Putamen (tissue), 1 donor: ENCODE measurements at places on chromosomes 1 and 21.
A peak's percentile ranks its signal among the peaks of the same experiment; 100 is the strongest.

DNA sequence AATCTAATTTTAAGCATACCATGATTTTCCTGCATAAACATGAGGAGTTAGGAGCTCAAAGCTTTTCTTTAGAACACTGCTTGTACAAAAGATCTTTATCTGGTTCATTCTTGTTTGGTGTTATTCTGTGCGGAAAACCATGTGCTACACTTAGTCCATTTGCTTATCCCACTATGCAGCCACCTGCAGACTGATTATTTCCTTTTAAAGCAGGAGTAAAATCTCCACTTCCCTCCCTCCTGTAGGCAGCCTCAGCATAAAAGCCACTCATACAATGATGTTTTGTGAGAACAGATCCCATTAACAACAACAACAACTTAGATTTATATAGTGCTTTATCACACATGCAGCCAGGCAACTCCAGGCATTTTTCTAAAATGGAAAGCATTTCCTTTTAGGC lies 355.3 kb upstream of the NEGR1 start:
- DNase-seq: no peak

DNA sequence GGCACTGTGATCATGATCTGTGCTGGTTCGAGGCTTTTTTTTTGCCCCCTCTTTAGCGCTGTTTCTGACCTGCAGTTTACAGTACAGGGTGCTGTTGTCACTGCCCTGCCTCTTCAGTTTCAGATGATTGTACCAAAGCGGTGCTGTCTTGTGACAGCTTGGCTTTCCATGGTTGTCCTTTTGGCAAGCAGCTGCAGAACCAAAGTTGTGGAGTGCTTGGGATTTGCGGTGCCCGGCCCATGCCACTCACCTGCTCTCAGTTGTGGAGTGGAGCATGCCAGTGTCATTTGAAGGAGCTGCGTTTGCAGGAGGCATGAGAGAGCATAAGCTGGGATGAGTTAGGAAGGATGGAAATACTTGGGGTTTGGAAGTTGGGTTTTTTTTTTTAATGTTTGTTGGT lies 48.4 kb downstream of the DOP1B start:
- DNase-seq: no peak

DNA sequence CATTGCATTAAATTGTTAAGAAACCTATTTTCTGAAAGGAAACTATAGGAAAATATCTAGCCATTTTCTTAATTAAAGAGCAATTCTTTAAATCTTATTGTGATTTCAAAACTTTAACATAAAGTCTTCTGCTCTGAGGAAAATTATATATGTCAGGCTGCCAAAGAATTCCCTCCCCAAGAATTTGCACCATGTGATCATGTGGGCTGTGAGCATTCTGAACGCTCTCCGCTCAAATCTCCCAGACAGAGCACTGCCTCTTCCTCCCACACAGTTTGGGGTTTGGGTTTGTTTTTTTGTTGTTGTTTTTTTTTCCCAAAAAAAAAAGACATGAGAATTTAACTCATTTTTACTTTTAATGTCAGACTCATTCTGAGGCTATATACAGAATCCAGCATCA lies 155.9 kb upstream of the PALMD start:
- DNase-seq: no peak

DNA sequence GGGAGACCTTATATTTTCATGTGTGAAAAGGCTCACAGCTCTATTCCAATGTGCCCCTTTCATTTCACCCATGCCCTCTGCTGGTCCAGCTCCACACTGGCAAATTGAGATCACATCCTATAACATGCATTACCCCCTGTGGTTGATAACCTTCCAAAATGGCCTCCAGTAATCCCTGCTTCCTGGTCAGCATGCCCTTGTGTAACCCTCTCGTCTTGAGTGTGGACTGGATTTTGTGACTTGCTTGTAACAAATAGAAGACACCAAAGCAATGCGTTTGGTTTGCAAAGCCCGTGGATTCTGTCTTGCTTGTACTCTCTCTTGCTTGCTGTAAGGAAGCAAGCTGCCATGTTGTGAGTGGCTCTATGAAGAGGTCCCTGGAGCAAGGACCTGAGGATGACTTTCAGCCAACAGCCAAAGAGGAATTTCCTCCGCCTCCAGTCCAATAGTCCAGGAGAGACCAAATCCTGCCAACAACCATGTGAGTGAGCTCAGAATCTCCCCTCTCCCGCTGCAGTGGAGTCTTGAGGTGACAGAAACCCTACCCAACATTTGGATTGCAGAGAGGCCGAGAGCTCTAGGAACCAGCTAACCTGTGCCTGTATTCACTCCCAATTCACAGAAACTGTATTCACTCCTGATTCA lies 17.4 kb downstream of the KCNA10 start:
- no peak for DNase-seq

GRCh38 chr1:46492269-46492853 lies 2.7 kb downstream of the DMBX1 start:
- DNase-seq: no peak

GRCh38 chr1:30780409-30780808 lies 22.8 kb upstream of the LAPTM5 start:
- DNase-seq: no peak

DNA sequence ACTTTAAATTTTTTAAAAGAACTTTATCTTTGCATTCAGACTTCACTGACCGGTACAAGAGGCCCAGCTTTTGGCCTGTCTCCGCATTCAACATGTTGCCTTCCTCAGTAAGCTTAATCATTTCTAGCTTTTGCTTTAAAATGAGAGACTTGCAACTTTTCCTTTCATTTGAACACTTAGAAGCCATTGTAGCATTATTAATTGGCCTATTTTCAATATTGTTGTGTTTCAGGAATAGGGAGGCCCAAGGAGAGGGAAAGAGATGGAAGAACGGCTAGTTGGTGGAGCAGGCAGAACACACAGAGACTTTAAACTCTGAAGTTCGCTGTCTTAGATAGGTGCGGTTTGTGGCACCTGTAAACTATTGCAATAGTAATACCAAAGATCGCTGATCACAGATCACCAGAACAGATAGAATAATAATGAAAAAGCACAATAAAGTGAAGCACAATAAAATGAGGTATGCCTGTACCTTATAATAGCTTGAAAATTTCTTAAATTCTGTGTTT lies 31.4 kb downstream of the RABGAP1L start:
- no peak for DNase-seq

GRCh38 chr1:153626904-153627714 lies at the start of gene S100A13:
TSS of gene S100A13 (minus strand) at chr1:153627505. CDS start at chr1:153626472, 1,033 bp downstream.
- no peak for DNase-seq

DNA sequence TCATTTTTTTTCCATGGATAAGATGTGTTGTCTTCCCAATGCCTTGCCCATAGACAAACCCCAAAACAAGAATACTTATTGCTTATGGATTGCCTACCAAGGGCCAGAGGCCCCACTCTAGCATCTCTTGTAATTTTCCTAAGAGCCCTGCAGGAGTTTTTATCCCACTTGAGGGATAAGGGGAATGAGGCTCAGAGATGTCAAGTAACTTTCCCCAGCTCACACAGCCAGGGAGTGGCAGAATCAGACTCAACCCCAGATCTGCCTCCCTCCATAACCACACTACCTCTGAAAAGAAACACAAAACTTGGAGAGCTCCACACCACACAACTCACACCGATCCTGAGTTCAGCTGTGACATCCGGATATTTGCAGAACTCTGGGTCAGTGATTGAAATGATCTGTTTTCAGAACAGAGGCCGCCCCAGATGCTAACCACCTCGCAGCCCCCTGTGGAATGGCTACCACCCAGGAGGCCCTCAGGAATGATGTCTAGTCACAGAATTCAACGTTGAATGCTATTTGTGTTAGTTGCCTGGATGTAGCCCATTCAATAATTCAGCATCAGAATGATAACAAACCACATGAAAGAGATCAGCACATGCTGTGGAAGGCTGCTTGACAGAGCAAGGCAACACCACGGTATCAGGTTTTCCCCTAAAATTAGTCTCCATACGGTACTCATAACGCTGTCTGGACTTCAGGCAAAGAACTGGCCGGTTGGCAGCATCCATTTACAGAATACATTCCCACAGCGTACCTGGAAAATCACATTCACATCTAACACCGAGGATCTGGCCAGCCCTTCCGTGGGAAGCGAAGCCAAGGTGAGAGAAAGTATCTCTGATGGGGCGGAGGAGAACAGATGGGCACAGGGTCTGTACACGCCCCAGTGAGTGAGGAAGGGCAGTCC lies 231.9 kb downstream of the TOMM20 start:
- no peak for DNase-seq

DNA sequence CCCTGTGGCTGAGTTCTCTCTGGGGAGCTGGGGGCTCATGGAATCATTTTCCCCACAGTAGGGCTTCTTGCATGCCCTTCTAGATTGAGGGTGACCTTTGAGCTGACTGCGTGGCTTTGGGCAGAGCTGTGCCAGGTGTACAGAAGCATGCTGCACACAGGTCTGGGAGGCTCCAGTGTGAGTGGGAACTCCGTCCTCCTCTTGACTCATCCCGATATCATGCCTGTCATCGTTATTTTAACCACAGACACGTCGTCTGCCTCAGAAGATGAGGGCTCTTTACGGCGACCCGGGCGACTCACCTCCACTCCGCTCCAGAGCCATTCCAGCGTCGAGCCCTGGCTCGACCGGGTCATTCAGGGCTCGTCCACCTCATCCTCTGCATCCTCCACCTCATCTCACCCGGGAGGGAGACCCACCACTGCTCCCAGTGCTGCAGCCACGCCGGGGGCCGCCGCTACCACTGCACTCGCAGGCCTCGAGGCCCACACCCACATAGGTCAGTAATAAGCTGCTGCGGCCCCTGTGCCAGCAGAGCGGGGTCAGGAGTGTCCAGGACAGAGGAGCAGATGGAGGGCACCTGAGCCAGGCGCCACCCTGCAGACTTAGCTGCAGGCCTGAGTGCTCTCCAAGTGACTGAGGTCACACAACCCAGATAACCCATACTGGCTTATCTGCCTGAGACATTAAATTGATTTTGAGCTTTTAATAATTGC lies 39.8 kb downstream of the DIP2A start:
- DNase-seq: no peak

- DNase-seq: no peak
Measured at GRCh38 chr21:43767984-43768867, 7.9 kb downstream of the CSTB start.

DNA sequence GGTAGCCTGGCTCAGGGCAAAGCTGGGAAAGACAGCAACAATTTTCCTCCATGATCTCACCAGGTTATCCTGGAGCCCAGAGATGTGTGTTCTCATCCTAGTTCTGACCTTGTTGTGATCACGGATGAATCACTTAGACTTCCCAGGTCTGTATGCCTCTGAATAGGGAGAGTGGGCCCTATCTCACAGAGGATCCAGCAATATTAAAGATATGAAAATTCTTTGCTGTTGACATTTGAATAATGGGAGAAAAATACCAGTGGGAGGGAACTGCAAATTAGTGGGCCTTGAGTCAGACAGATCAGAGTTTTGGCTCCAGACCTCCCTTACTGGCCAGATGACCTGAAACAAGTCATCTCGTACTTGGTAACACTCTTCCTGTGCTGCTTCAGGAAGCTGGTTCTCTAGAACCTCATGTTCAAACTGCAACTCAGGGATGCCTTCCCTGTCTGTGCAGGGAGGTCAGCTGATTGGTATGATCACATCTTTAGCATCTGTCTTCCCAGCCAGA lies 32.8 kb upstream of the RNF19B start:
- no peak for DNase-seq

DNA sequence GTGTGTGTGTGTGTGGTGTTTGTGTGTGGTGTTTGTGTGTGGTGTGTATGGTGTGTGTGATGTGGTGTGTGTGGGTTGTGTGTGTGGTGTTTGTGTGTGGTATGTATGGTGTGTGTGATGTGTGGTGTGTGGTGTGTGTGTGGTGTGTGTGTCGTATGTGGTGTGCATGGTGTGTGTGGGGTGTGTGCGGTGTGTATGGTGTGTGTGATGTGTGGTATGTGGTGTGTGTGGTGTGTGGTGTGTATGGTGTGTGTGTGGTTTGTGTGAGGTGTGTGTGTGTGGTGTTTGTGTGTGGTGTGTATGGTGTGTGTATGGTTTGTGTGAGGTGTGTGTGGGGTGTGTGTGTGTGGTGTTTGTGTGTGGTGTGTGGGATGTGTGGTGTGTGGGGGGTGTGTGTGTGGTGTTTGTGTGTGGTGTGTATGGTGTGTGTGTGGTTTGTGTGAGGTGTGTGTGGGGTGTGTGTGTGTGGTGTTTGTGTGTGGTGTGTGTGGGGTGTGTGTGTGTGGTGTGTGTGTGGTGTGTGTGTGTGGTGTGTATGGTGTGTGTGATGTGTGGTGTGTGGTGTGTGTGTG lies 106.2 kb upstream of the ADAR start:
- DNase-seq: no peak

GRCh38 chr21:18178509-18178908 lies 66.1 kb upstream of the CHODL start:
- DNase-seq: no peak

GRCh38 chr1:97047421-97047793 lies 325.8 kb downstream of the PTBP2 start:
- DNase-seq: no peak

- DNase-seq: peak; percentile 81
Measured at GRCh38 chr1:25022361-25023189, 92.5 kb upstream of the RUNX3 start.

- no peak for DNase-seq
Measured at GRCh38 chr1:96362623-96363022, 359.0 kb upstream of the PTBP2 start.

GRCh38 chr1:225849925-225850324 lies 32.3 kb downstream of the TMEM63A start:
- DNase-seq: no peak

GRCh38 chr1:10687251-10687651 lies 109.2 kb downstream of the CASZ1 start:
- no peak for DNase-seq

DNA sequence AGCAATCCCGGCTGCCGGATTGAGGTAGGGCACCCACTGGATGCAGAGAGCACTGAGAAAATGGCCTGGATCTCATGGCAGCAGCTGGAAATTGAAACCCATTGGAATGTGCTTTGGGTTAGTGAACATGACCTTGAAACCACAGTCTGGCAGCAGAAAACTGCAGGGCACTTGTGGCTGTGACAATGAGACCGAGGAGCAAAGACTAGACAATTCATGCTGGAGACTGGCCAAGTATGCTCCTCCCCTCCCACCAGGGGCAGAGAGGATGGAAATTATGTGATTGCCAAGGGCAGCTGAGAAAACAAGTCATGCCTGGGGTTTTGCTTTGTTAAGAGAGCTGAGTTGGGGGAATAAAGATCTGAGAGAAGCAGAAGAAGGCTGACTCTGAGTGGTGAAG lies 60.7 kb downstream of the ZNF697 start:
- DNase-seq: no peak

GRCh38 chr1:71843012-71843411 lies 439.3 kb downstream of the NEGR1 start:
- DNase-seq: no peak

DNA sequence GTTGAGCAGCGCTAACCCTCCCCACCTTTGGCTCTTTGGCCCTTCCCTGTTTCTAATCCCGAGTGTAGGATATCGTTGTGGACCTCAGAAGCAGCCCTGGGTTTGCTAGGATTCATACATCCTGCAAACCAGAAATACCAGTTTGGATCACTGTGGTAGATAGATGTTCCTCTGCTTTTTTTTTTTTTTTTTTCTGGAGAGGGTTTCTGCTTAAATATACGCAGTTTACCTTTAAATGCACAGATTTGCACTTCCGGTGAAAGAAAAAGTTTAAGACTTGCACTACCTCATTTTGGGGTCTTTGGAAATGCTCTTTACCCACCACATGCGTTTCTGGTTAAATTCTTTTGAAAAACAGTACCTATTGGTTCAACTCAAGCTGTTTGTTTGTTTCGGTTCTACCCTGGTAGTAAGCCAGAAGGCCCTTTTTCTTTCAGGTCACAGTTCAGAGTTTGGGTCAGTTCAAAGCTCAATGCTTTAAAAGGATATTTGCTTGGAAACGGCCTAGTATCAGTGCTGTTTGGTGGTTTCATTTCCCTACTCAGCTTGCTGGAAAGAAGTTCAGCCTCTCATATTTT lies 908 bp downstream of the DDI2 start:
- DNase-seq: no peak
